ENCODE measurements at places on chromosomes 1 and 21.

DNA sequence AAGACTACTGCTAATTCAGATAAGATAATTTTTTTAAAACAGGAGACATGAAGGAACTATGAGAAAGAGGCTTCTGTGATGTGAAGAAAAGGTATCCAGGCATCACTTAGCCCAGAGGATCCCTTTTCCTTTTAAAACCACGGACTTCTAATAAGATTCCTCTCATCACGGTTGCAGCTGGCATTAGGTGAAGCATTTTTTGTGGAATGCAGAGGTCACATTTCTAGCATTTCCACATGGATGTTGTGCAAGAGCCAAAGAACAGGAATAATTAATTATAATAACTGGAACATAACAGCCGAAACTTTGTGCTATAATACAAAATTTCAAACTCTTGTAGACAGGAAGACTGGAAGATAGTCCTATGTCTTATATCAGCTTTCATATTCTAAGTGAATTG, 27.6 kb downstream of the CYP2J2 start:
- DNase-seq: no peak

GRCh38 chr1:190663962-190664361, 186.3 kb upstream of the BRINP3 start:
- no peak for DNase-seq

GRCh38 chr1:172449585-172450523, 6.0 kb upstream of the PIGC start:
- DNase-seq: no peak

- no peak for DNase-seq
Observed at GRCh38 chr1:180278596-180279395, 48.7 kb downstream of the LHX4 start.

DNA sequence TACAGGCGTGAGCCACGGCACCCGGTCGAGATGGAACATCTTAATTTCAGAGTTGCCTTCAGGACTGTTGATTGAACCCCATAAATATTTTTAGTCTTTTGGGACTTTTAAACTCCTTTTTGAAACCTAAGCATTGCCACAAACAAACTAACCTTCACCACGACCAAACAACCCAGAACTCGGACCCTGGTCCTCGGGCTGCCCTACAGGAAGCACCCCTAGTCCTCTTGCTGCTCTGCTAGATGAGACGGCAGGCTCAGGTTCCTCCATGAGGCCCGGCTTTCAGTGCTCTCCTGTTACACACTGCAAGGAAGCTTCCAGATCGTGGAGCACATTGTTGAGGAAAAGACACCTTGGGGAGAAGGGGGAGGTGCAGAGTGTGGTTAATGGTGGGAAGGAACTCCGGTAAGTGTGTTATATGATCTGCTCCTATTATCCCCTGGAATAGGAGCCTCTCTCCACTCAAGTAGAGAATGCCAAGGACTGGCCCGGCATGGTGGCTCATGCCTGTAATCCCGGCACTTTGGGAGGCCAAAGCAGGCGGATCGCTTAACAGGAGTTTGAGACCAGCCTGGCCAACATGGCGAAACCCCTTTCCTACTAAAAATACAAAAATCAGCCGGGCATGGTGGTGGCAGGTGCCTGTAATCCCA, 5.7 kb downstream of the EPHX1 start:
- no peak for DNase-seq

DNA sequence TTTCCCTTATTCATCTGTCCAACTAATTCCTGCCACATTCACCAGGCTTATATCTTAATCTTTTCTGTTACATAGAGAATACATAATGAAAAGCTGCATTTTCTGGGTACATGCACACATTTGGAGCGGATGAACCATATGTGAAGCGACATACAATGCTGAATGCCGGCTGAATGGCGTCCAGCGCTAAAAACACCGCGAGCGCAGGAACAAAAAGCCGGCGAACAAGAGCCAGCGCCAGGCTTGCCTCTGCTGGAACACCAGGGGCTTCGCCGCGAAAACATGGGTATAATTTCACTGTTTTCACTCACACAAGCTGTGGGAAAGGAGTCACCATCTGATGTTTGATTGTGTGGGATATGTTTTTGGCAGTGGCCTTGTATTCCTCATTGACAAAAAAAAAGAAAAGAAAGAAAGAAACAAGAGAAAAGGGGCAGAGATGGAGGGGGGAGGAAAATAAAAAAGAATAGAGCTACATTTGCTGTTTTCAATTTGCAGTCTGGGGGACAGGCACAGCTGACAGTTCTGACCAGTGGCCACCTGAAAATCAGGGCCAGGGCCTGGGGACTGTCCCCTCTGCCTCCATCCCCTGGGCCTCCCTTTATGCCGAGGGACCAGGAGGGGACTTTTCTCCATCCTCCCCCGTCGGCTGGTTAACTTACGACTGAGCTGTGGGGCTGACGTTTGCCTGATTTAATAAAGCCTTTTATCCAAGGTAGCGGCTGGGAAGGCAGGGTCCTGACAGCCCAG, 70.2 kb upstream of the OLIG2 start:
- no peak for DNase-seq

DNA sequence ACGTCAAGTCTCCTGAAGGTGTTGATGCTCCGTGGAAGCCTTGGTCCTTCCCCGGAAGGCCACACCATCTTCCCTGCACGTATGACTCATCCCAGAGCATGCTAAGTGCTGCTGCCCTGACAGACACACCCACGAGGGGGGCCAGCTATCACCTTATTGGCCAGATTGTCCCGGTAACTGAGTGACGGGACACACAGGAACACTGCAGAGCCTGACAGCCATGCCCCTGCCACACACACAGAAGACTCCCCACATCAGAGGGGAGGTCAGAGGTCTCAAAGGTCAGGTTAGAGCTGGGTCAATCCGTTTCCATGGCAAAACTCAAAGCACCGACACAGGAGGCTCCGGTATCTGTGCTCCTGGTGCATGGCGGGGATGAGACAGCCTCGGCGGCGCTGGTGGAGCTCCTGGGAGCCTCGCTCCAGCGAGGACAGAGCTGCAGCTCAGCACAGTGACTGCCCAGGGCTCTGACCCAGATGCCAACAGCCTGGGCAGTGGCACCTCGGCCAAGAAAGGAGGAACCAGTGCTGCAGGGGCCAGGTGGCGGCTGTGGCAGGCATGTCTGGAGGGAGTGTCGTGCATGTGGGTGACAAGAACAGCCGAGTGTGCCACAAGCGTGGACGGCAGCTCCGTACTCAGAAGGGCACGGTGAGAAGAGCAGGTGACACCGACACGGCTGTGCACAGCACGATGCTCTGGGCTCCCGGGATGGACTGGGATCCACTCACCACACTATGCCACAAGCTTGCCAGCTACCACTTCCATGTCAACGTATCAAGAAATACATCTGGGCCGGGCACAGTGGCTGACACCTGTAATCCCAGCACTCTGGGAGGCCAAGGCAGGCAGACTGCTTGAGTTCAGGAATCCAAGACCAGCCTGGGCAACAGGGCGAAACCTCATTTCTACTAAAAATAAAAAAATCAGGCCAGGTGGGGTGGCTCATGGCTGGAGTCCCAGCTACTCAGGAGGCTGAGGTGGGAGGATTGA, 14.8 kb upstream of the TMEM240 start:
- DNase-seq: no peak

GRCh38 chr1:246639732-246640131, 73.5 kb downstream of the CNST start:
- DNase-seq: no peak

- no peak for DNase-seq
Observed at GRCh38 chr1:114152089-114152507, 1.6 kb downstream of the SYT6 start.

DNA sequence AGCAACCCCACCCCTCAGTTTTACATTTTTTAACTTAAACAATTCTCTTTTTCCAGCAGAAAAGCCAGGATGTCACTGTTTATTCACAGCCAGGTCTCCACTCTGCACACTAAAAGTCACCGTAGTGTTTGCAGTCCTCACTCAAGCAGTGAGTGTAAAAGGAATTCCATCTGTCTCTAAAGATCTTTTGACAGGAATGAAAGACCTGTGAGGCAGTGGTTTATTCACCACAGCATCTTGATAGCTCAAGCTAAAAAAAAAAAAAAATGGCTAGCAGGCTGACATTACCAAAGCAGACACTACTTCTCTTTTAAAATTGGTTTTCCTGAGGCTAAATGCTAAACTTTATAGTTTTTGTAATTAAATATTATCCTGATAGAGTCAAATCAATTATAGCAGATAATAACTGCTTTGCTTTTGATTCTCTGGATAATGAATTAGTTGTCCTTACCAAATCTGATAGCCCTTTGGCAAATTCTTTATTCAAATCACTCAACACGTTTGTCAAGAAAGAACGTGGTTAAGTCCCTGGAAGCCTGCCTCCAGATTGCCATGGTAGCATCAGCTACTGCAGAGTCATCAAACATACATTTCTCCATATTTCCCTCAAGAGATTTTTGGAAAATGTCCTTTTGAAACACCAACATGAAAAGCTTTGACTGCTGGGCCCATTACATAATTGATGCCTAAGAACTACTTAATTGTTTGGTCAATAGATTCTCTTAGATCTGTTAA, 22.2 kb upstream of the SLC5A9 start:
- DNase-seq: no peak

GRCh38 chr1:184473176-184473966, 86.5 kb downstream of the C1orf21 start:
- DNase-seq: no peak

DNA sequence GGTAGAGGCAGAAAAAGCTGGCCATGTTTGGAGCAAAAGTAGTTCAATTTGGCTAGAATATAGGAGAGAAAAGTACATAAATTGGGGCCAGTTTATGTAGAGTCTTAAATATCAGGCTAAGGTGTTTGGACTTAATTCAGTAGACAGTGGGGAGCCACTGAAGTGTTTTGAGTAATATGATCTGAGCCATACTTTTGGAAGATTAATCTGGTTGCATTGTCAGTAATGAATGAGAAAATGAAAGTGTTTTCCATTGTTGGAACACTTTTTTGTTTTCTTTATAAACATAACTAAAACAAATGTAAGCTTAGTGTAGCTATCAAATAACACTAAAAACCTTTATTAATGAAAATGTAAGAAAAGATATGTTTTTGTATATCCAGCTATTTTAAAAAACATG, 42.1 kb downstream of the POU2F1 start:
- no peak for DNase-seq

DNA sequence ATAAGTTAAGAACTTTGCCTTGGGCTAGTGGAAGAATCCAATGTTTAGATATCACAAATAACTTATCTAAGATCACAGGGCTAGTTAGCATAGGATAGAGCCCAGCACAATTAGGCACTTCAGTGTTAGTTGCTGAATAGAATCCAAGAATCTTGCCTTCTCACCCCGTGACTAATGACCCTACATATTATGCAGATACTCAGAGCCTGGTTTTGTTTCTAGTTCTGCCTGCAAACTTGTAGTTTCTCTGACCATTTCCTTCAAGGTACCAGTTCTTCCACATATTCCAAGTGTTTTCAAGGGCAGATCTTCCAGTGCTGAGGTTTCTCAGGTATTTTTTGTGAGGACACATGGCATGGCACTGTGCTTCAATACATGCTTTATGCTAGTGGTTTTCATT, 239.3 kb downstream of the KCNK2 start:
- DNase-seq: no peak

- DNase-seq: peak; percentile 29
Observed at GRCh38 chr1:89273324-89273778, 691 bp upstream of the GBP5 start.

GRCh38 chr1:30318864-30319718, 404.3 kb downstream of the MATN1 start:
- DNase-seq: no peak

DNA sequence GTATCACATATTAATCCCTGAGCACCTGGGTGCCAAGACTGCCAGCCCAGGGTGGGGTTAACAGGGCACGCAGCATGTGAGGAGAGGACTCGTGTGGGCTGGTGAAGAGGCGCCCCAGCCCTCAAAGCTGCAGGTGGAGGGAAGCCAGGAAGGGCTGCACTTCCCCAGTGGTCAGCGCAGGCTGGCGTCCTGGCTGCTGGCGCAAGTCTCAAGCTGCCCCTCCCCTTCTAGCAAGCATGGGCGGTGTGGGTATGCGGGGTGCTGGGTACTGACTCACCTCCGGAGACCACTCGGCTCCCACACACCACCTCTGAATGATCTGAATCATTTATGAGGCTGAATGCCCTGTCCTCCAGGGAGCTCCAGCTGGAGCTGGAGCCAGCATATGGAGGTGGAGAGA, 44.0 kb downstream of the EIF2D start:
- DNase-seq: no peak

- DNase-seq: no peak
Observed at GRCh38 chr1:15141935-15142539, 11.5 kb upstream of the TMEM51 start.

DNA sequence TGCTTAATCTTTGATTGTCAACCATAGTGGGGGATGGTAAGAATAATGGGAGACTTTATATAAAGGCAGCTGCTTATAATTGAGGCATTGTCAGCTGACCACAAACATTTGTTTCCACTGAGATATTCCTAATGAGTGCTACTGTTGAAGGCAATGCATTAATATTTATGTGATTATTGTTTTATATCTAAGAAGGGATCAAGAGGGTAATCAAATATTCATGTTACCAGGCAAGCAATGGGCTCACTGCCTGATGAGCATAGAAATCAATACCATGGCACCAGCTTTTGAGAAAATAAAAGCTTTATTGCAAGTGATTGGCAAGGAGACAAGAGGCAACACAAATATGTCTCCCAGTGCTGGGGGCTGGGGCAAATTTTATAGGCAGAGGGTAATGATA, 706.7 kb upstream of the ADAMTS5 start:
- DNase-seq: no peak

DNA sequence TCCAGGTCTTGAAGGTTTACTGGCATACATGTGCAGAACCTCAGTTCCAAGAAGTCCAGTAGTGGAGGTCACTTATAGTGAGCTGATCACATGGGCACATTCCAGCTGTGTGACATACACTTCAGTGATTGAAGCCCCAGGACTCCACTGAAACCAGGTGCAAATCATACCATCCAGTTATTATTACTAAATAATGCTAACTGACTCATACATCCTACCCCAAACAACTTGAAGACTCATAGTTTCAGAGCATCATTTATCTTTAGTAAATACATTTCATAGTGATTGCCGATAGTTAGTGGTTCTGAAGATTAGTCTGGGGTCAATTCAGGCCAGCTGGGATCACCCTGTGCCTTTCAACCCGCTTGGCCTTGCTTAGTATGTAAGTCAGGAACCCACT, 137.9 kb upstream of the UBE2U start:
- DNase-seq: no peak

DNA sequence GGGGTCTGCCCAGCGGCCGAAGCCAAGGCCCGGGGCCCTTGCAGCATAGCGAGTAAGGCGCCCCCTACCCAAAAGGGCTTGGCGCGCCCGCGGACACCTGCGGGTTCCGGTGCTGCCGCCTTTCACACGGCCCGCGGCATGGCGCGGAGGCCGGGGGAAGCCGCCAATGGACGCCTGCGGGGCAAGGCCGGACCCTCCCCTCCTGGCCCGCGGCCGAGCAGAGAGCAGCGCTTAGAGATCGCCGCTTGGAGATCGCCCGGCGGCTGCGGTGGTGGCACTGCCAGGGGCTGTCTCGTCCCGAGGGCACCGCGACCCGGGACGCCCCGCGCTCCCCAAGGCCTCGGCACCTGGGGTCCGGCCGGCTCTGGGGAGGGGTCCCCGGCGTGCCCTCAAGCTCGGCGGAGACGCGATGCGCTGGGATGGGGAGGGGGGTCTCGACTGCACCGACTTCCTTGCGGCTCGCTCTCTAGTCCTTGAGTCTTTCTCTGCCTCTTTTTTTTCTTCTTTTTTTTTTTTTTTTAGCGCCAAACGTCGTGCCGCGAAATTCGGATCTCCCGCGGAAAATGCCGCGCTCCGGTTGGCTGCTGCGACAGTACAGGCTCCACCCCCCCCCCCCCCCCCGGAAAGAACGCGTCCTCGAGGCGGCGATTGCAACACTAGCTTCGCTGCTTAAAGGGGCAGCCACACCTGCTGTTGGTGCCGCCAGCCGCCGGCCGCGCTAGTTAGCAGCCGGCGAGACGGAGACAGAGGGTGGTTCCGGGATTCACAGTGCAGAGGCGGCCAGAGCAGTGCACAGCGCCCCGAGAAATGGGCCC, at the start of gene E2F2:
Gene E2F2 (minus strand): TSS at position 487 of the 815 bp plus-strand sequence. CDS start 440 bp downstream, at position 47.
- DNase-seq: peak; percentile 79

Measured in activated naive CD4-positive, alpha-beta T cell treated with anti-CD3 and anti-CD28 coated beads, Interleukin-2, amount 50 U/mL, for 16 hours (primary cell).